ENCODE measurements at places on chromosomes 2 and 18. TPM values are rescaled to one million over a fixed set of nuclear protein-coding genes. Genes with fewer than 3 reads are reported as not detected.
A peak's percentile ranks its signal among the peaks of the same experiment; 100 is the strongest.

Gene HS6ST1
- total RNA-seq: 11.4 TPM

Gene MC2R
- total RNA-seq: not detected

GRCh38 chr2:241818943-241819270 is 9.9 kb downstream of the NEU4 start:
- H3K4me3 ChIP-seq: no peak overlapping the region
- H3K4me1 ChIP-seq: no peaks in the 10 kb centered on the region

- H3K36me3 ChIP-seq: no peaks in the 10 kb centered on the region
- H3K4me1 ChIP-seq: peaks cover 8% of the 10 kb centered on the region
- DNase-seq: peak; percentile 91
- no peak overlapping the region for H3K27ac ChIP-seq
- H3K4me3 ChIP-seq: no peak overlapping the region
- peaks cover 52% of the 10 kb centered on the region for H3K27me3 ChIP-seq
Measured at GRCh38 chr2:235300368-235301201, 193.3 kb upstream of the AGAP1 start.

GRCh38 chr2:236545814-236546480 is 23.7 kb upstream of the ACKR3 start:
- no peak overlapping the region for H3K27ac ChIP-seq
- no peak for DNase-seq
- no peaks in the 10 kb centered on the region for H3K4me1 ChIP-seq
- no peaks in the 10 kb centered on the region for H3K27me3 ChIP-seq
- H3K4me3 ChIP-seq: no peak overlapping the region

GRCh38 chr2:51628917-51629316 is 597.0 kb upstream of the NRXN1 start:
- no peak overlapping the region for H3K4me3 ChIP-seq
- H3K27ac ChIP-seq: no peak overlapping the region
- H3K36me3 ChIP-seq: no peaks in the 10 kb centered on the region
- no peaks in the 10 kb centered on the region for H3K4me1 ChIP-seq

DNA sequence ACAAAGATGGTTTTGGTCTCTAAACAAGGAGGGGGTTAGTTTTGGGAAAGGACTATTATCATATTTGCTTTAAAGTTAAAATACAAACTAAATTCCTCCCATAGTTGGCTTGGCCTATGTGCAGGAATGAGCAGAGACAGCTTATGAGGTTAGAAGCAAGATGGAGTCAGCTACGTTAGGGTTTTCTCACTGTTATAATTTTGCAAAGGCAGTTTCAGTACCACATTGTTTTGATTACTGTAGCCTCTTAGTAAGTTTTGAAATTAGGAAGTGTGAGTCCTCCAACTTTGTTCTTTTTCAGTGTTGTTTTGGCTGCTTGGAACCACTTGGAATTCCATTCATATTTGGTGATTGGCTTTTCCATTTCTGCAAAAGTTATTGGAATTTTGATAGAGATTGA is 23.4 kb downstream of the LCLAT1 start:
- H3K27ac ChIP-seq: no peak overlapping the region
- peaks cover 14% of the 10 kb centered on the region for H3K4me1 ChIP-seq
- no peaks in the 10 kb centered on the region for H3K36me3 ChIP-seq
- no peaks in the 10 kb centered on the region for H3K27me3 ChIP-seq
- H3K4me3 ChIP-seq: no peak overlapping the region

- no peaks in the 10 kb centered on the region for H3K27me3 ChIP-seq
- H3K27ac ChIP-seq: no peak overlapping the region
- no peak overlapping the region for H3K4me3 ChIP-seq
- no peak for DNase-seq
- peaks cover 6% of the 10 kb centered on the region for H3K4me1 ChIP-seq
Measured at GRCh38 chr2:155839991-155840390, 492.5 kb downstream of the NR4A2 start.

DNA sequence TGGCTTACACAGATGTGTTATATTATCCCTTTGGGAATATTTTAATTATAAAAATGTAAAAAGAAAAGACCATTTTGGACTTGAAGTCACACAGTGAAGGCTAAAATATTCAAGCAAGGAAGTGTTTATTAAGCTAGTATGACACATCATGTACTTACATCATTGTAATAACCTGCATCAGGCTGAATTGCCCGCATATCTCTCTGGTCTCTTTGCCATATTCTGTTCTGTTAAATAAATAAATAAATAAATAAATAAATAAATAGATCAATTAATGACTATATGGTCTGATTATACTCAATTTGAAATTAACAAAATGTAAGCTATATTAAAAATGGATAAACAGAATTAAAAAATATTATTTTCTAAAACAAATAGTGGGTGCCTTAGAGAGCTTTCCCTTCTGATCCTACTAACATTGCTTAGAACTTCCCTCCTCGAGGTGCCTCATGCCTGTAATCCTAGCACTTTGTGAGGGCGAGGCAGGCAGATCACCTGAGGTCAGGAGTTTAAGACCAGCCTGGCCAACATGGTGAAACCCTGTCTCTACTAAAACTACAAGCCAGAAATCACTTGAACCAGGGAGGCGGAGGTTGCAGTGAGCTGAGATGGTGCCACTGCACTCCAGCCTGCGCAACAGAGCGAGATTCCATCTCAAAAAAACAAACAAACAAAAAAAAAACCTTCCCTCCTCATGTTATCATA is 42.0 kb downstream of the WDR33 start:
- H3K27ac ChIP-seq: peak overlapping the region; percentile 52
- peaks cover 38% of the 10 kb centered on the region for H3K36me3 ChIP-seq
- peaks cover 18% of the 10 kb centered on the region for H3K4me1 ChIP-seq
- no peaks in the 10 kb centered on the region for H3K27me3 ChIP-seq
- no peak overlapping the region for H3K4me3 ChIP-seq

DNA sequence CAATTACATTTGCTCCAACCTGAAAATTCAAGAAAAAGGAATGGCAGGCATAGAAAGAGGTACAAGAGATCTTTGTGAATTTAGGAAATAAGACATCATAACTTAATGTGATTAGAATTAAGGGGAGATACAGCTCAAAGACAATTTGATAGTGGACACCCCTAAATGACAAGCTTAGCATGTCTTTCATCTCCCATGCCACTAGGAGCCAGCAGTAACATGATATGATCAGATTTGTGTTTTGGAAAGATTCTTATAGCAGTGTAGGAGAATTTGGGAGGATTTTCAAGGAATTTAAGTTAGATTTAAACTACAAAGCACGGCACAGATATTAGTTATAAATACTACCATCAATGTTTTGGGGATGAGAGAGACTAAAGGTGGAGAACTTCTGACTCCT is 340.8 kb downstream of the RDH14 start:
- no peak overlapping the region for H3K27ac ChIP-seq
- H3K27me3 ChIP-seq: no peaks in the 10 kb centered on the region
- no peaks in the 10 kb centered on the region for H3K36me3 ChIP-seq
- no peaks in the 10 kb centered on the region for H3K4me1 ChIP-seq

DNA sequence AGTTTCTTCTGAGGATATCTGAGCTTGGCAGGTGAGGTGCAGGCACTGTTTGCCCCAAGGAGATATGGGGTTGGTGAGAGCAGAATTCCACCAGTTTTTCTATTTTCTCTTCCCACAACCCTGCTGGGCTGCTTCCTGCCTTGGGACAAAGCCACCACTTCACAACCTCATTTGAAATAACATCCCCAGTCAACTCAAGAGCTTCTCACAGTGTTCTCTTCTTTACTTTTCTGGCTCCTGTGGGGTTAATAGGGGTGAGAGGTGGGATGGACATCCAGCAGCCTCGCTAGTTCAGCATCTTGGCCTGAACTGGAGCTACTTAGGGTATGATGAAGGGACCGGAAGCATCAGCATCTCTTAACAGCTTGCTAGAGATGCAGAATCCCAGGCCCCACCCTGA is 106.3 kb downstream of the SLC4A3 start:
- peaks cover 15% of the 10 kb centered on the region for H3K4me1 ChIP-seq
- H3K27me3 ChIP-seq: no peaks in the 10 kb centered on the region
- H3K4me3 ChIP-seq: no peak overlapping the region
- peak overlapping the region; percentile 74 for H3K27ac ChIP-seq

GRCh38 chr2:235406430-235406829 is 87.4 kb upstream of the AGAP1 start:
- H3K27me3 ChIP-seq: no peaks in the 10 kb centered on the region
- peak; percentile 5 for DNase-seq
- no peaks in the 10 kb centered on the region for H3K36me3 ChIP-seq
- H3K27ac ChIP-seq: no peak overlapping the region
- H3K4me1 ChIP-seq: no peaks in the 10 kb centered on the region

Gene LOXHD1
- not detected for total RNA-seq

Gene COL6A3
- total RNA-seq: 0.19 TPM

- H3K4me1 ChIP-seq: no peaks in the 10 kb centered on the region
- H3K4me3 ChIP-seq: no peak overlapping the region
- H3K36me3 ChIP-seq: no peaks in the 10 kb centered on the region
- H3K27ac ChIP-seq: no peak overlapping the region
- no peak for DNase-seq
Measured at GRCh38 chr18:25455646-25456045, 103.7 kb upstream of the ZNF521 start.

Gene ADCY3
- total RNA-seq: 50.3 TPM

Gene TMEM178A
- total RNA-seq: 0.66 TPM

Gene SMYD1
- total RNA-seq: not detected

Gene ZRANB3
- 17.3 TPM for total RNA-seq

GRCh38 chr18:47206945-47207637 is 30.9 kb upstream of the IER3IP1 start:
- DNase-seq: no peak
- peaks cover 69% of the 10 kb centered on the region for H3K27me3 ChIP-seq
- no peak overlapping the region for H3K27ac ChIP-seq
- no peaks in the 10 kb centered on the region for H3K36me3 ChIP-seq

- H3K36me3 ChIP-seq: no peaks in the 10 kb centered on the region
- peaks cover 19% of the 10 kb centered on the region for H3K4me1 ChIP-seq
- no peak overlapping the region for H3K27ac ChIP-seq
Measured at GRCh38 chr2:162929571-162929970, 91.0 kb upstream of the KCNH7 start.

Gene POTEC
- not detected for total RNA-seq
